Peyer's patch (tissue), 4 donors: ENCODE measurements at places on chromosomes 6 and 20.

DNA sequence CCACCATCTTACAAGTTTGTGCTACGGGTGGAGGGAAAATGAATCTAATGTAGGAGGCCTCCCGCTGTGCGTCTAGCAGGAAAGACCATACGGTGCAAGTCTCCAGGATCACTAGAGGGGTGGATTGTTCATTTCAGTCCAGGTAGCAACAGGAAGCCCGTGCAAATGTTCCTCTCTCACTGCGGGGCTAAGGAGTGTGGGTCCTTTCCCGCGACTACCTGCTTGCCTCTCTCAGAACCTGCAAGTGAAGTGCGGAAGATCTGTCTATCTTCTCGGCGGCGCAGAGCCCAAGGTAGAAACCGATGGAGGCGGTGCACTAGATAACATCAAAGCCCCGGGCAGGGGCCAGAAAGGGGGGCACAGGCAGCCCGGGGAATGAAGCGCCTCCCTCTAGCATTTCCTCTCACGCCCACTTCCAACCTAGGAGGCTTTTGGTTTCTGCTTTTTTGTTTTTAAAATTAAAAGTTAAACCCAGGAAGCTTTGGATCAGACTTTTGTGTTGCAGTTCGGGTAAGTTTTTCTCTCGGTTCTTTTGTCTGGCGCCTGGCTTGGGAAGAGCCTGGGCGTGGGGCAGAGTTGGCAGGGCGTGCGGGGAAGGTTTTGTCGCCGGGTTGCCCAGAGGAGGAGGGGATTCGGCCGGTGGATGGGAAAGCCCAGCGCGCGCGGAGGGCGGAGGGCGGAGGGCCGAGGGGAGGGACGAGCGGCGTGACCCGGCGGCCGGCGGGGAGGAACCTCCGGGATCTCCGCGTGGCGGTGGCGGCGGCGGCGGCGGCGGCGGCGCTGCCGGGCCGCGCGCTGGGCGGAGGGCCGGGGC lies 3.5 kb upstream of the HIVEP1 start:
- H3K27ac ChIP-seq, result peak overlapping the region; percentile 98
- H3K36me3 ChIP-seq, result no peaks in the 10 kb centered on the region
- H3K4me3 ChIP-seq, result peak overlapping the region; percentile 90
- peak; percentile 92 for DNase-seq
- H3K4me1 ChIP-seq, result peaks cover 3% of the 10 kb centered on the region

GRCh38 chr20:2421247-2421646 lies 40.5 kb downstream of the TGM6 start:
- no peaks in the 10 kb centered on the region for H3K36me3 ChIP-seq
- H3K27me3 ChIP-seq, result no peaks in the 10 kb centered on the region
- no peak overlapping the region for H3K4me3 ChIP-seq

DNA sequence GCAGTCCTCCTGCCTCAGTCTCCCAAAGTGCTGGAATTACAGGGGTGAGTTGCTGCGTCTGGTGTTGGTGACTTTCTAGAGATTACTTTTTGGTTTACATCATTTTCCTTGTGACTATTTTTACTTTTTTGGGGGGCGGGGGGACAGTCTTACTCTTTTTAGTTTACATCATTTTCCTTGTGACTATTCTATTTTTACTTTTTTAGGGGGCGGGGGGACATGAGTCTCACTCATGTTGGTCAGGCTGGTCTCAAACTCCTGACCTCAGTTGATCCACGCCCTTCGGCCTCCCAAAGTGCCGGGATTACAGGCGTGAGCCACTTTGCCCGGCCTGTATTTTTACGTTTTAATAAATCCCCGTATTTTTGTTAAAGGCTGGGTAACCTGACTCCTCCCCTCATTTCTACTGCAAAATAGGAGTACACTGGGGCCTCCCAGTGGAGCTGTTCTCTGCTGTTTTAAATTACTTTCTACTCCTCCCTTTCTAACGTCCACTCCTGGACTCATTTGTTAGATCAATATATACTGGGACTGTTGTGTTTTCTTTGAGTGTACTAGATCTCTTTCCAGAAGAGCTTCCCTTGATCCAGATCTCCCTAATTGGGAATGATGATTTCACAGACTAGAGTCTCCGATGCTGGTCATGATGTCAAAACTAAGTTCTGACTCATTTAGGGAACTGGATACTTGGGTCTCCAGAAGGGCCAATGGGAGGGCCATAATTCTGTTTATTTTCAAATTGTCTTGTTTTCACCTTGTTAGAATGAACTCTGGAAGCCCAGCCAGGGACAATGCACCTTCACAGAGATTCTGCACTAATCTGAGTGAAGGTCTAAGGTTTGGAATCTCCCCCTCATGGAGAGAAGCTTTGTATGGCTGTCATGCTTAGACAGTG lies 9.2 kb downstream of the HSPA1B start:
- peak overlapping the region; percentile 29 for H3K4me3 ChIP-seq
- DNase-seq, result no peak
- H3K4me1 ChIP-seq, result peaks cover 7% of the 10 kb centered on the region
- peak overlapping the region; percentile 96 for H3K27ac ChIP-seq
- H3K36me3 ChIP-seq, result no peaks in the 10 kb centered on the region

GRCh38 chr20:17611290-17611539 lies 41.3 kb downstream of the DSTN start:
- peaks cover 52% of the 10 kb centered on the region for H3K4me1 ChIP-seq
- peak; percentile 70 for DNase-seq
- H3K27me3 ChIP-seq, result no peaks in the 10 kb centered on the region
- no peaks in the 10 kb centered on the region for H3K36me3 ChIP-seq
- no peak overlapping the region for H3K4me3 ChIP-seq

- H3K27me3 ChIP-seq, result no peaks in the 10 kb centered on the region
- H3K36me3 ChIP-seq, result no peaks in the 10 kb centered on the region
- H3K4me3 ChIP-seq, result peak within 1 kb of the TSS; percentile 78
- peak; percentile 82 for DNase-seq
These were observed at the start of gene RANBP9 for GRCh38 chr6:13711733-13712598. TSS of gene RANBP9 (minus strand) at chr6:13711835. CDS start at chr6:13711505, 330 bp downstream.

DNA sequence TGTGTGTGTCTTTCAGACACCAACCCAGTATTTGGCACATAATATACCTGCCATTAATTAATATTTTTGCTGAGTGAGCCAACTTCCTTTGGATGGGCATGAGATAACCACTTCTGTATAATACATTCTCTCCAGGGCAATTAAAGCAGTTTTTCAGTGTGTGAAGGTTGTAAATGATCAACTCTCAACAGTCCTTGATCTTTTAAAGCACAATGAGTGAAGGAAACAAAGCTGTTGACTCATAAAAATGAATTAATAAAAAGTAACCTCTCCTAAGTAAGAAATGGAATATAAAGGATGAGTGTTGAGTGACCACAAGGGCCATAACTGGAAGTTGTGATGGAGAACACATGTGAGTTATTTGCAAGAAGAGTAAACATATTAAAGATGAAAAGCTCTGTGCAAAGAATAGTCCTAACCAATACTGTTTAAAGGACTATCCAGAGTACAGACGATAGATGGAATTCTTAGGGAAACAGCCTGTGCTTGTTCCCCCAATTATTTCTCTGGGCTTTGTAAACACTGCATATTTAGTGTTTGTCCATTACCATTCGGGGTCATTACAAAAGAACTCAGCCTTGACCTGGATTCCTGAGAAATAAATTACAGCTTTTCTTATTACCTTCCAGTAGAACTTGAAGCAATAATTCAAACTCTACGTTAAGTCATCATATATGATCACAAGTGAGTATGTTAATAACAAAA lies 446.2 kb downstream of the PLCB1 start:
- H3K27me3 ChIP-seq, result no peaks in the 10 kb centered on the region
- H3K36me3 ChIP-seq, result no peaks in the 10 kb centered on the region
- DNase-seq, result no peak
- no peak overlapping the region for H3K4me3 ChIP-seq
